ENCODE measurements at places on chromosomes 3 and 15. TPM values are rescaled to one million over a fixed set of nuclear protein-coding genes. Genes with fewer than 3 reads are reported as not detected.

DNA sequence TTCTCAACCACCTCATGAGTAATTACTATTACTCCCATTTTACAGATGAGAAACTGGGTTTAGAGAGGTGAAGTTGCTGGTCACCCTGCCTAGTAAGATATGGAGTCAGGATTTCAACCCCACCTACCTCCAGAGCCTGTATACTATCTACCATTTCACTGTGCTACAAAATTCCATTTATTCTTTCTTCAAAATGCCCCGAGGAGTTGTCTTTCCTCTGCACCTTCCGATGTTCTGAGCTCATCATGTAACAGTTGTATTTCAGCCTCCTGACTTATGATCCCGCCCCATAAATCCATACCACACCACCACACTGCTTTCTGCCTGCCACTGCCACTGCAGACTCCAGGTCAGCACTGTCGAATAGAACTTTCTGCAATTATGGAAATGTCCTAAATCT lies 71.3 kb upstream of the SLC25A36 start:
- H3K36me3 ChIP-seq, result no peaks in the 10 kb centered on the region
- H3K4me1 ChIP-seq, result no peaks in the 10 kb centered on the region
- DNase-seq, result no peak
- H3K4me3 ChIP-seq, result no peak overlapping the region

DNA sequence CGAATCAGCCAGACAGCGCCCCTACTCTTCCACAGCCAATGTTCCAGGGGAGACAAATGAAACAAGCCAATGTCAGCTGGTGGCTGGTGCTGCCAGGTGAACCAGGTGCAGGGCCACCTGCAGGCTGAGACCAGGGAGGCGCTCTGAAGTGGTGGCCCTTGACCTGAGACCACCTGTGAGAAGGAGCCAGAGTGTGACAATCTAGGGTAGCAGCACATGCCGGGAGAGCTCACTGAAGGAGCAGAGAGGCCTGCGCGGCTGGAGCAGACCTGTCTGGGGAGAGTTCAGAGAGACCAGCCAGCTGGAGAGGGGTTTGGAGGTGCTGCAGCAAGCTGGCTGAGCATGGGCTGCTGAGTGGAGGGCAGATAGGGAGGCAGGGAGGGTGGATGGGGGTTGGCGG lies 693 bp upstream of the STAB1 start:
- no peak for DNase-seq
- peaks cover 4% of the 10 kb centered on the region for H3K36me3 ChIP-seq
- H3K27ac ChIP-seq, result no peak overlapping the region
- no peak overlapping the region for H3K4me3 ChIP-seq
- no peaks in the 10 kb centered on the region for H3K27me3 ChIP-seq

- no peak for DNase-seq
- H3K27me3 ChIP-seq, result no peaks in the 10 kb centered on the region
- no peak overlapping the region for H3K27ac ChIP-seq
- H3K4me3 ChIP-seq, result no peak overlapping the region
Observed at GRCh38 chr3:177410730-177411129, 213.4 kb upstream of the TBL1XR1 start.

DNA sequence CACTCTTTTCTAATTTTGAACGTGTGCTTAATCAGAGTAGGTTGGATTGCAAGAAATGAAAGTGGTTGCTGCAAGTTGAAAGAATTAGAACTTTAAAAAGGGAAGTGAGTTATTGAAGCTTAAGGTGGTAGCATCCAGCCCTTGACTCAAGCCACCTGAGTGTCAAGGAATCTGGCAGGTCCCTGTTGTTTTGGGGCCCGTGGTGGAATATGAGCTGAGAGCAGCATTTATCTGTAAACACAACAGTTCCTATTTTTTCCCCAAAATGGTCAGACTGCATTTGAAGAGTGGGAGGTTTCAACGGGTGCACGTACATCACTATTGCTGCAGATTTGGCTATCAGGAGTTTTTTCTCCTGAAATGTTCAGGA lies 1.7 kb downstream of the ITPR1 start:
- no peak overlapping the region for H3K4me3 ChIP-seq
- H3K36me3 ChIP-seq, result no peaks in the 10 kb centered on the region
- no peak overlapping the region for H3K27ac ChIP-seq
- peaks cover 9% of the 10 kb centered on the region for H3K4me1 ChIP-seq

DNA sequence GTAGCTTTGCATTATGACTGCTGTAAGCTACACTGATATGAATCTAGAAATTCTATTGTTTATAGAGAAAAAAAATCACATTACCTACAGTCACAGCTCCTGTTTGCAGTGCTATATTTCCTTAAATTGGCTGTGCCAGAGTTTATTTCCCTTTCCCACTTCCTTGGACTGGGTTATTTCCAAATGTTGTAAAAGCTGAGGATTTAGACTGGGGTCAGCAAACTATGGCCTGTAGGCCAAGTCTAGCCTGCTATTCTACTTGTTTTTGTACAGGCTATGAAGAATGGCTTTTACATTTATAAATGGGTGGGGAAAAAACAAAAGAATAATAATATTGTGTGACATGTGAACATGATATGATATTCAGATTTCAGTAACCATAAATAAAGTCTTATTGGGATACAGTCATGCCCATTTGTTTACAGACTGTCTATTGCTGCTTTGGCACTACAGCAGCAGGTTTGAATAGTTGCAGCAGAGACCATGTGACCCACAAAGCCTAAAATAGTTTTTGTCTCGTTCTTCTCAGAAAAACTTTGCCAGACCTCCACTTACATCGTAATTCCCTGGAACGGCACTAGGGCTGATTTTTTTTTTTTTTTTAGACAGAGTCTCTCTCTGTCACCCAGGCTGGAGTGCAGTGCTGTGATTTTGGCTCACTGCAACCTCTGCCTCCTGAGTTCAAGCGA lies 7.8 kb downstream of the GLDN start:
- H3K4me3 ChIP-seq, result no peak overlapping the region
- no peaks in the 10 kb centered on the region for H3K4me1 ChIP-seq
- H3K27ac ChIP-seq, result no peak overlapping the region
- no peaks in the 10 kb centered on the region for H3K36me3 ChIP-seq
- DNase-seq, result no peak

DNA sequence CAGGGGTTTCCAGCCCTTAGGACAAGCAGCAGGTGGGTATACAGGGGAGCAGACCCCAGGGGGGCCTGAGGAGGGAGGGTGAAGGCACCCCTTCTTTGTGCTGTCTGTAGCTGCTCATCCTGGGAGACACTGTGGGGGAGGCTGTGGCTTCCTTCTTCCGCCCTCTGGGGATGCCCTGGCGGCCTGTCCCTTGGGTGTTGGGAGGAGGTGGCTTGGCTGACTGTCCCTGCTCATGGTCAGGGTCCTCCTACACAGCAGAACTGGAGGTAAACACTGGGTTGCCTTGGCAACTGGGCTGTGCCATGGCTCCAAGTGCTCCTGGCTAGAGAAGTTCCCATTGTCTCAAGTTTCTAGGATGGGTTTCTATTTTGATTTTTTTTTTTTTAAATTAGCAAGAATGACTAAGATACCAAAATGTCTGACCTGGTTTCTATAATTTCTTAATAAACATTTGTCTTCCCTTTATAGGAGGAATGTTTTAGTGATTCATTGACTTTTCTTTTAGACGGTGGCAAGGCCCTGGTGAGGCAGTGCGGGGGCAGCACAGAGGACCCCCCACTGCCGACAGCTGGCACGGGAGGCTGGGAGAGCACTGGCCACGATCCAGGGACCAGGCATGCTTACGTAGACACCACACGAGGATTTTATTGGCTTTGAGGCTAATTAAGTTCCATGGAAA lies 12.4 kb downstream of the KLF13 start:
- no peaks in the 10 kb centered on the region for H3K27me3 ChIP-seq
- H3K4me1 ChIP-seq, result peaks cover 21% of the 10 kb centered on the region
- no peak overlapping the region for H3K4me3 ChIP-seq

GRCh38 chr15:90845201-90845949 lies 23.0 kb upstream of the FURIN start:
- no peak overlapping the region for H3K4me3 ChIP-seq
- no peaks in the 10 kb centered on the region for H3K36me3 ChIP-seq
- H3K27me3 ChIP-seq, result no peaks in the 10 kb centered on the region
- peak; percentile 82 for DNase-seq

DNA sequence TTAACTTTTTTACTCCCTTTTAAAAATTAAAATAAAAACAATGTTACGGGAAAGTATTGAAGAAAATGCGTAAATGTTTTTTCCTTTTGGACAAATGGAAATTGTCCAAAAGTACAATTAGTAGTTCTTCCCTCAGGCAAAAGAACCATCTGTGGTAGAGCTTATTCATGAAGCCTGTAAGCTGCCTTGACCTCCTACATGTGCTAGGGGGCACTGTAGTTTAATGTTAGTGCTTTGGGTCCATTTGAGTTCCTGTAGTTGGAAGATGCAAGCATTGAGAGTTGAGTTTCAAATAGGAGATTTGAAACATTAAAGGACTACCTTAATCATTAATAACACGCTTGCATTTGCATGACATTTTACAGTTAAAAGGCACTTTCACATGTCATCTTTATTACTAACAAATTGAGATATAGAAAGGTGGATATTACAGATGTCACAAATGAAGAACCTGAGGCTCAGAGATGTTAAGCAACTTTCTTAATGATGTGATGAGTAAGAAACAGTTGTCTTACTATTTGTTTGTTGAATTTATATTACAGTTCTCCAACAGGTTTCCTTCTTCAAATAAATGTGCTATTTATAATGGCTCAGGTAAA lies 1.8 kb upstream of the ZNF385D start:
- no peak overlapping the region for H3K27ac ChIP-seq
- H3K36me3 ChIP-seq, result no peaks in the 10 kb centered on the region
- peak; percentile 47 for DNase-seq

DNA sequence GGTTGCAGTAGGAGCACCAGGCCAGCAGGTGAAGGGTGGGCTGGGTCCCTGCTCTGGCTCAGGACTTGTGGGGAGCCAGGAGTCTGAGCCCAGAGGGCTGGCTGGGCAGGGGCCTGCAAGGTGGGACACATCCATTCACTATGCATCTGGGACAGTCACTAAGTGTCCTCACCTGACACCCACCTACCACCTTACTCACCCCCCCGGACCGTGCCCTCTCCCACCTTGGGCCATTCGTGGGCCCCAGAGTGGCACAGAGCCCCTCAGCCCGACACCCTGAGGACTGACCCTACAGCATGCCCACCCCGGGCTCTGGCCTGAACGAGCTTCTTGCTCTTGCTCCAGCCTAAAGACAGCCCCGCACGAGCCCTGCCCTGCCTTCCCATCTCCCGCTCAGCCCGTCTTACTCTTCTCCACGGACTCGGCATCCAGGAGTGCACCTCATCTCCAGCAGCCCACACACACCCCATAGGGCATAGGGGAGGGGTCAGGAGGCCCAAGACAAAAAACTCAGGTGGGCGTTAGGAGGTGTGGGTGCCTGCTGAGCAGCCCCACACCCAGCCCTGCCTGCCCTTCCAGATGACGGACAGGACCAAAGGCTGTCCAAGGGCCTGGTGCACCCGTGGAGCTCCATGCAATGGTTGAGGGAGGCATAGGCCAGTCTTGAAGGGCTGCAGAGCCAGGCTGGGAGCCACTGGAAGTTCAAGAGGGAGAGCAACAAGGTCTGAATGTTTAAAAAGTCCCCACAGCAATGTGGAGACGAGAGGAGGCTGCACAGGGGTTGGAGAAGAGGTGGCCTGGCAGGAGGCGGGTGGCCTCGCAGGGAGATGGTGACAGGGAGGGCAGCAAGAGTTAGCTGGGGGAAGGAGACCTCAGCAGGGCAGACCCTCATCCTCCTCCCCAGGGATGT lies 27.0 kb downstream of the PTH1R start:
- no peaks in the 10 kb centered on the region for H3K36me3 ChIP-seq
- DNase-seq, result no peak
- H3K4me1 ChIP-seq, result peaks cover 21% of the 10 kb centered on the region
- no peaks in the 10 kb centered on the region for H3K27me3 ChIP-seq

- DNase-seq, result no peak
- H3K27ac ChIP-seq, result no peak overlapping the region
- no peak overlapping the region for H3K4me3 ChIP-seq
- no peaks in the 10 kb centered on the region for H3K27me3 ChIP-seq
- peaks cover 7% of the 10 kb centered on the region for H3K4me1 ChIP-seq
Observed at GRCh38 chr3:39183211-39184080, 8.9 kb downstream of the XIRP1 start.

DNA sequence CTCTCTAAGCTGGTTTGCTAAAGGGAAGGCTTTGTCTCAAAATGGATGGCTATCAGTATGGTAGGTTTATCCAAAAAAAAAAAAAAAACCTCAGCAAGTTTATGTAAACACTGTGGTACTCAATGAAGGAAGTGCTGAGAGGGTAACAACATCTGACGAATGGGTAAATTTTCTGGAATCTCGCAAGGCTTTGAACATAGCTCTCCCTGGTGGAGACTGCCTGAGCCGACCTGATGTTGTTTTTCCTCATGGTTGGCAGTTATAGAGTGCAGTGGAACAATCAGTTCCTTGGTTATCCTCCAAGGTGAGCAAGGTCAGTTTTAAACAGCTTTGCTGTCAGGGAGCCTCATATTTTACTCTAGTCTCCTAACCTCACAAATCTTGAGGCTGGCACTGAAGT lies 94.6 kb downstream of the ZPLD1 start:
- H3K36me3 ChIP-seq, result no peaks in the 10 kb centered on the region
- H3K4me1 ChIP-seq, result no peaks in the 10 kb centered on the region
- DNase-seq, result no peak
- H3K27ac ChIP-seq, result no peak overlapping the region
- H3K27me3 ChIP-seq, result no peaks in the 10 kb centered on the region

DNA sequence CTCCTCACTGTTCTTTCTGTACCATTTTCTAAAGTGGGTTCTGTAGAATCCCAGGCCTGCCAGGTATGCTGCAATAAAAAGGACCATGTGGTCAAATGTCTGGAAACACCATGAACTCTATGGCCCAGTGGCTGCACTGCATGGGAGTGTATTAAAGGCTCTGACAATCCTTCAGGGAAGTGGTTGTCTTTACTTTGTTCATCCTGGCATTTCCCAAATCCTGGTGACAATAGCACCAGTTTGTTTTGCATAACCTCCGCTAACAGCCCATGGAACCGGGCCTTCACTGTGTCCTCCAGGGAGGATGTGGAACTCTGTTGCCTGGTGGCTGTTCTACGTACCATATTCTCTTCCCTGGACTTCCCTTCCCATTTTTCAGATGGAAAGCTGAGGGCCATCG lies 11.2 kb upstream of the DUSP7 start:
- peaks cover 5% of the 10 kb centered on the region for H3K4me1 ChIP-seq
- no peak for DNase-seq
- H3K36me3 ChIP-seq, result no peaks in the 10 kb centered on the region
- no peak overlapping the region for H3K4me3 ChIP-seq
- H3K27me3 ChIP-seq, result no peaks in the 10 kb centered on the region

DNA sequence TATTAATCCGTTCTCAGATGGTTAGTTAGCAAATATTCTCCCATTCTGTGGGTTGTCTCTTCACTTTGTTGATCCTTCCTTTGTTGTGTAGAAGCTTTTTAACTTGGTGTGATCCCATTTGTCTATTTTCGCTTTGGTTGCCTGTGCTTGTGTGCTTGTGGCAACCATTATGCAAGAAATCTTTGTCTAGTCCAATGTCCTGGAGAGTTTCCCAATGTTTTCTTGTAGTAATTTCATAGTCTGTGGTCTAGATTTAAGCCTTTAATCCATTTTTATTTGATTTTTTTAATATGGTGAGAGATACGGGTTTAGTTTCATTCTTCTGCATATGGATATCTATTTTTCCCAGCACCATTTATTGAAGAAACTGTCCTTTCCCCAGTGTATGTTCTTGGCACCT lies 59.8 kb downstream of the RASA2 start:
- no peaks in the 10 kb centered on the region for H3K4me1 ChIP-seq
- H3K27me3 ChIP-seq, result no peaks in the 10 kb centered on the region
- no peak for DNase-seq
- H3K27ac ChIP-seq, result no peak overlapping the region

PPP2R3A gene
- total RNA-seq, result 18.7 TPM

SLC6A11 gene
- total RNA-seq, result 0.34 TPM

IQCH gene
- 1.9 TPM for total RNA-seq

MME gene
- 55.5 TPM for total RNA-seq

PLA2G4E gene
- total RNA-seq, result not detected

ZNF501 gene
- 2.2 TPM for total RNA-seq
